ENCODE measurements at places on chromosomes 11 and 22.

- no peak for DNase-seq
Observed at GRCh38 chr22:37636949-37637273, 2.6 kb upstream of the SH3BP1 start.

- no peak for DNase-seq
Observed at GRCh38 chr11:6650980-6651379, 4.6 kb downstream of the DCHS1 start.

DNA sequence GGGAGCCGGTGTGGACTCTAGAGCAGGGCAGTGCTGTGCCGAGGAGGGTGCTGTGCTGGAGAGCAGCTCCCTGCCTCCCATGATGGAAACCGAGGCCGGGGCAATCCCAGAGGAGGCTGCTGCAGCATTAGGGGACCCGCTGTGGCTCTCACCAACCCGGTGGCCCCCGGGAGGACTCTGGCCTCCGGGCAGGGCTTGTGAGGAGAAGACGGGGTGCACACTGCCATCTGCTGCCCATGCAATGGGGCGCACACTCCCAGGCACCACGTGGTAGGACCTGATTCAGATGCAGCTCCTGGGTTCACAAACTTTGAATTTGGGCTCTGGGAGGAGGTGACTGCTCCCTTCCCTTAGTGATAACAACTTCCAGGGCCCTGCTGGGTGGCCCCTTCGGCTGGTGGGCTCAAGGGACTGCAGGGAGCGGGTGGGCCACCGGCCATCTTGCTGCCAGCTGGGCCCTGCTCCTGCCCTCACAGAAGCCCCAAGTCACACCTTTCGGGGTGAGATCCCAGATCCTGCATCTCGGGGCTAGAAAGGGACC is 93.8 kb upstream of the FGF3 start:
- no peak for DNase-seq

DNA sequence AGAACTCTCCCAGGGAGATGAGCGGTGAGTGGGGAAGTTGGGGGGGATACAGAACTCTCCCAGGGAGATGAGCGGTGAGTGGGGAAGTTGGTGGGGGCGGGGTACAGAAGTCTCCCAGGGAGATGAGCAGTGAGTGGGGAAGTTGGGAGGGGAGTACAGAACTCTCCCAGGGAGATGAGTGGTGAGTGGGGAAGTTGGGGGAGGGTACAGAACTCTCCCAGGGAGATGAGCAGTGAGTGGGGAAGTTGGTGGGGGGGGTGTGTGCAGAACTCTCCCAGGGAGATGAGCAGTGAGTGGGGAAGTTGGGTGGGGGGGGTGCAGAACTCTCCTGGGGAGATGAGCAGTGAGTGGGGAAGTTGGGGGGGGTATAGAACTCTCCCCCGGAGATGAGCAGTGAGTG is 186.5 kb downstream of the SHANK2 start:
- no peak for DNase-seq
